Kidney epithelial cell (primary cell): ENCODE measurements at places on chromosomes 7 and 10.

DNA sequence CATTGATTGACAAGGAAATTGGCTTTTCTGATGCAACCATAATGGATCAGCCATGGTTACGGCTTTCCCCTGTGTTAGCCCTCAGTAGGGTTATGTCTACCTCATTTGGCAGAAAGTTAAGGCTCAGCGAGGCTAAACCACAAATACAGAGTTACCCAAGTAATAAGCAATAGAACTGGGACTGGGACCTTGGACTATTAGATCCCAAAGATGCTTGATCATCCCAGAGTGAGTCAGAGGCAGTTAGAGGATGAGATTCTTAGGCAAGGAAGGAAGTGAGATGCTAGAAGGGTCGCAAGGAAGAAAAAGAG is 401.4 kb downstream of the TNS3 start:
- DNase-seq, result no peak

DNA sequence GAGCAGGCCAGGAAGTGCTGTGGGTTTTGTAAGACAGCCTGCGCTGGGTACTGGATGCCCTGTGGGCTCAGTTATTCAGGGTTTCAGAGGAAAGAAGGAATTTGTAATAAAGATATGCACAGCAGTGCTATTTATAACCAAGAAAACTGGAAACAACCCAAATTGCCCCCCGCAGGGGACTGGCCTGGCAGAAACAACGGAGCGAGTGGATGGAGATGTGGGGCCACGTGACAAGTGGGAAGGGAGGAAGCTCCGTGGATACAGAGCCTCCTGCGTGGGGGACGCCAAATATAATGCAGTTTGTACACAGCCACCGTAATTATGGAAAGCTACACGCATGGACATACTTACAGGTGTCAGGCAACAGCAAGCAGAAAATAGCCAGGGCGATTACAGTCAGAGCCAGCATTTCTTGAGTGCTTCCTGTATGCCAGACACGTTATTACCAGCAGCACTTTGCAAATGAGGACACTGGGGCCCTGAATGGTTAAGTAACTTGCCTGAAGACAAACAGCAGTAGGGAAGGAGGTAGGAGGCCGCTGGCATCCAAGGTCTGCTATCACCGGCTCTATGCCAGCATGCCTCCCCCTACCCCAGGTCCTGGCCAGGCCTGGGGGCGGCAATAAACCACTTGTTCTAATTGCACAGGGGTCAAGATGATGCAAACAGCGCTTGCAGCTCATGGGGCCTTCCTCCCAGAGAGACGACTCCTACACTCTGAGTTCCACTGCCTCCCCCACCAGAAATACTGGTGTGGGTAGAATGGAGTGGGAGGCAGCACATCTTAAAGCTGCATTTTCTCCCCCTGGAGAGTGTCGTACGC is 8.7 kb upstream of the CAMK2B start:
- no peak for DNase-seq

- DNase-seq, result no peak
Observed at GRCh38 chr10:27529010-27529783, 25.1 kb downstream of the RAB18 start.

- no peak for DNase-seq
Observed at GRCh38 chr7:151124899-151125399, 38.7 kb downstream of the AGAP3 start.

DNA sequence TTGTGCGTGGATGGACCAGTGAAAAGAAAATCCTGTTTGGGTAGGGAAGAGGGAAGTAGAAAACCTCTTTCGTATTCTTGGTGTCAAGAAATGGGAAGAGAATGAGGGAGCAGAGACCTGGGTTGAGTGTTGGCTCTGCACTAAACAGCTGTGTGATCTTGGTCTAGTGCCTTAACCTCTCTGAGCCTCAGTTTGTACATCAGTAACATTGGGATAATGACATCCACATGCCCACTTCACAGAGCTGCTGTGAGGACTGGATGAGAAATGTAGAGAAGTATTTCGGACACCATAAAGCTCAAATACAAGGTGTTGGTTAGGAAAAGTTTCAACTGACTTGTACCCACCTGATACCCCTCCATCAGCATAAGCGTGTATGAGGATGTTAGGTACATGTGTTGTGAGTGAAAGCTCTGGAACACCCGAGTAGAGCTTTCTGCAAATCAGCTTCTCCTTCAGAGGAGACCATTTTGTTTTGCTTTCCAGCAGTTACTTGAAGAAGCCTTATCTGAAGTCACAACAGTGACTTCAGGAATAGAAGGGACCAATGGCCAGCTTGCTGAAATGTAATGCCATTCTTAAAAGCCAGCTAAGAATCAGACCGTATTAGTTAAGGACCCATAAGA is 11.2 kb downstream of the TRIM56 start:
- no peak for DNase-seq

GRCh38 chr10:119026301-119027110 is 3.0 kb upstream of the NANOS1 start:
- no peak for DNase-seq
